Right atrium auricular region (tissue), 2 donors: ENCODE measurements at places on chromosomes 1 and 21. TPM values are rescaled to one million over a fixed set of nuclear protein-coding genes. Genes with fewer than 3 reads are reported as not detected.

DNA sequence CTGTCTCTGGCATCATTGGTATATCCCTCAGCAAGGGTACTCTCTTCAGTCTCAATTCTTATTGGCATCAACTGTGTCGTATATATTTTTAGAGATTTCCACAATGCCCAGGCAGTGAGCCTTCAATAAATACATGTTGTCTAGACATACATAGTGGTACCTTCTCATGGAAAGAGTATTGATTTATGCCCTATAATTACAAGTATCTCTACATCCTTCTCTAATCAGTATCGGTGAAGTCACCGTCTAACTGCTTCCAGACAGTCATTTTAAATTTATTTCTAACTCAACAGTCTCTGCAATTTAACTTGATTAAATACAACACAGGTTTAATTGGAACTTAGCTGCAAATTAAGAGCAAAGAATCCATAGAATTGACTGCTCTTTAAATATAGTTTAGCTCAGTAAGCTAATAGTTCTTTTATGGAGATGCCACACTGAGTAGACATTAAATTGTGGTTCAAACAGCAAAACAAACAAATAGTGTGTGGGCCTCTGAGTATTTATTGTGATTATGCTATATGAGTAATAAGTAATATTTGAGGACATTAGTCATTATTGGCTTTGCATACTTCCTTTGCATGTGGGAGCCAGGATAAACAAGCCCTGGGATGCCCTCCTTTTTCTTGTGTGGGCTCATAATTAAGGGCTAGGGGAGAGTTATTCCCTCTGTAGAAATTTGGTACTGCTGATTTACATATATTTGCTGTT lies 126.9 kb upstream of the DUSP10 start:
- no peak for DNase-seq

DNA sequence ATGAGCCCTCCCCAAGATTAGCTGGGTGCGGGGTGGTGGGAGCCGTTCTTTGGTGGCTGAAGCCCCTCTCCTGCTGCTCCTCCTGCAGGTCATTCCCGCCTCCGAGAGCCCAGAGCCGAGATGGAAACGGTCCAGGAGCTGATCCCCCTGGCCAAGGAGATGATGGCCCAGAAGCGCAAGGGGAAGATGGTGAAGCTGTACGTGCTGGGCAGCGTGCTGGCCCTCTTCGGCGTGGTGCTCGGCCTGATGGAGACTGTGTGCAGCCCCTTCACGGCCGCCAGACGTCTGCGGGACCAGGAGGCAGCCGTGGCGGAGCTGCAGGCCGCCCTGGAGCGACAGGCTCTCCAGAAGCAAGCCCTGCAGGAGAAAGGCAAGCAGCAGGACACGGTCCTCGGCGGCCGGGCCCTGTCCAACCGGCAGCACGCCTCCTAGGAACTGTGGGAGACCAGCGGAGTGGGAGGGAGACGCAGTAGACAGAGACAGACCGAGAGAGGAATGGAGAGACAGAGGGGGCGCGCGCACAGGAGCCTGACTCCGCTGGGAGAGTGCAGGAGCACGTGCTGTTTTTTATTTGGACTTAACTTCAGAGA lies 448 bp downstream of the G0S2 start:
- no peak for DNase-seq

GRCh38 chr1:205989786-205990185 lies 13.4 kb downstream of the RAB7B start:
- DNase-seq, result no peak

The SLC6A17 gene
- total RNA-seq, result not detected

The DYRK3 gene
- 20.6 TPM for total RNA-seq

DNA sequence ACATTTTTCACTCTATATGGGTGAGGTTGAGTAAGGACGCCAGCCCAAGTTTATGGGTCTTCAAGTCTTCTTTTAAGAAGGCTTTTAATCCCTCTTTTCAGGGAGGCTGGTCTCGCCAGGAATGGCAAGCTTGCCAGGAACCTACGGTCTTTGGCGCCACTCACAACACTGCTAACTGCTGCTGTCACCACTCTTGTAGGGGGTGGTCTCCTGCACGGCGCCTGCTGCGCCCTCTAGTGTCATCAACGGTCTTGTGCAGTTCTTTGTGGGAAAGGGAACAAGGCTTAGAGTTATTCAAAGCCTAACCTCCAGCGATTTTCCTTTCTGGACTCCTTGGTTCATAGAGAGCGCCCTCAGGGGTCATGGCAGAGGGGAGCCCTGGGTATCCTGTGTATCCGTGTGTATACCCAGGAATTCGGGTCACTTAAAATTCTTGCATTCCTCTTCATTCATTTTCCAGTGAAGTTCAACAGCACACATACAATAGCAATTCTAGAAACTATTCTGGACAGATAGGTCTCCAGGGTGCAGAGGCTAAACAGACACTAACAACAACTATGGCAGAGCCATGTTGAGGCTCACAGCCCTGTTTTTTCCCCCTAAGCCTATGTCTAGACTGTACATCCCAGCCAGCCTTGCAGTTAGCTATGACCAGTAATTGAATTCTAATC lies 392.8 kb upstream of the CAMK1G start:
- no peak for DNase-seq

The WASF2 gene
- 49.0 TPM for total RNA-seq

- DNase-seq, result no peak
Observed at GRCh38 chr1:15625056-15625917, 8.0 kb downstream of the DDI2 start.

DNA sequence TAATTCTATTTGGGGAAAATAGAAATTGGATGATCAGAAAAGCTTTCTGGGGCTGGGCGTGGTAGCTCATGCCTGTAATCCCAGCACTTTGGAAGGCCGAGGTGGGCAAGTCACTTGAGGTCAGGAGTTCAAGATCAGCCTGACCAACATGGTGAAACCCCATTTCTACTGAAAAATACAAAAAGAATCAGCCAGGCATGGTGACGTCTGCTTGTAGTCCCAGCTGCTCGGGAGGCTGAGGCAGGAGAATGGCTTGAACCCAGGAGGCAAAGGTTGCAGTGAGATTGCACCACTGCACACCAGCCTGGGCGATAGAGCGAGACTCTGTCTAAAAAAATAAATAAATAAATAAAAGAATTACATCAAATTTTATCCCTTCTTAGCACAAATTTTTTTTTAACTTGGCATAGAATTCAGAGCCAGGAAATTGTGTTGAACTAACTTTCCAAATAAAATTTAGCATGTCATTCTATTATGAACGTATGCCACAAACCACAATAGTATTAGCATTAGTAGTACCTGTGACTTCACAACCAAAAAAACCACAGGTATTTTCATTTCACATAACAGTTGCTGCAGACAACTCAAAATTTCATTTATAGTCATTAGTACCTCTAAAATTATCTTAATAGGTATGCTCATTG lies 4.5 kb upstream of the ANKRD13C start:
- DNase-seq, result no peak

DNA sequence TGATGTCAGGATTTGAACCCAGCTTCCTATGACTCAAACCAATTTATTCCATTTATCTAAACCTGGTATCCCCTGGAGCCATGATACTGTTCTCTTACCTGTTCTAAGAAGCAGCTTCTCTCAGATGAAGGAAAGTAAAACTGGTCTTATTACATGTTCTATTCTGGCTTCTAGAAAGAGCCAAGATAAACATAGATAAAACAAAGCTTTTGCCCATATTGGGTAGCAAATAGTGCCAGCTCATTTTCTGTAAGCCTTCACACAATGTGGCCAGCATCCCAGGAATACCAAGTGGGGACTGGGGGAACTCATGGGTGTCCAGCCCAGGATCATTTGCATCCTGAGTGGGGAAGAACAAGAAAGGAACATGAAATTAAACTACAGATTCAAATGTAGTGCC lies 53.5 kb upstream of the EPHA8 start:
- no peak for DNase-seq

GRCh38 chr1:117138561-117138960 lies 17.0 kb upstream of the TRIM45 start:
- no peak for DNase-seq

- no peak for DNase-seq
Observed at GRCh38 chr1:52477876-52478275, 73.5 kb downstream of the PRPF38A start.

The OR10J4 gene
- not detected for total RNA-seq

GRCh38 chr1:225750875-225751824 lies 26.5 kb upstream of the SRP9 start:
- DNase-seq, result no peak

- DNase-seq, result no peak
Observed at GRCh38 chr1:234089396-234089795, 184.9 kb downstream of the SLC35F3 start.

DNA sequence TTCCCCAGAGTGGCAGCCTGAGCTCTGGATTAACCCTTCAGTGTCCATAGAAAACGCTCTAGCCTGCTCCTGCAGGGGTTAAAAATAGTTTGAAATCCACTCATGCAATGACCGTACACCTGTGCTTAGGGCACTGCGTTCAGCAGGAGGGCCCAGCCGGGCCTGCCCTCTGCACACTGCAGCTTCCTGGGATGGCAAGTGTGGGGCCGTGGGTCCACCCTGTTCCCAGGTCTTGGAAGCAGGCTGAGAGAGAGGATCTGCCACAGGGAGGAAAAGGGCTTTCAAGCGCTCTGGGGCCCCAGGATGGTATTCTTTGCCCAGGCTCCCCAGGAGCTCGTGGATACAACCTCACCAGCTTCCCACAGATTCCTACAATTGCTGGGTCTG lies 1.5 kb upstream of the S100B start:
- DNase-seq, result no peak

GRCh38 chr1:21823206-21823979 lies 11.3 kb downstream of the LDLRAD2 start:
- no peak for DNase-seq

The OR2AK2 gene
- not detected for total RNA-seq

DNA sequence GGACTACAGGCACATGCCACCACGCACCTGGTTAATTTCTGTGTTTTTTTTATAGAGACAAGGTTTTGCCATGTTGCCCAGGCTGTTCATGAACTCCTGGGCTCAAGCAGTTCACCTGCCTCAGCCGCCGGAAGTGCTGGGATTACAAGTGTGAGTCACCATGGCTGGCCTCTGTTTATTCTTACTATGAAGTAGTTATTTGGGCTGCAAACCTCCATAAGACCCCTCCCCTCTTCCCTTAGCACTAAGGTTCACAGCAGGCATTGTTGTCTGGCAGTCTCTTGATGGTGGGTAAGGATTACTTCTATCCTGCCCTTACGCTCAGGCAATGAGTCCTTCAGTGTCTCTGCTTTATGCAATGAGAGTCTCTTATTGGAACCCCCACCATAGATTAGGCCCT lies 51.8 kb downstream of the ANGPTL1 start:
- no peak for DNase-seq

The ACKR1 gene
- 13.3 TPM for total RNA-seq

GRCh38 chr1:45883658-45884057 lies 80.2 kb downstream of the MAST2 start:
- DNase-seq, result no peak

- DNase-seq, result no peak
Observed at GRCh38 chr1:19648239-19648638, 4.1 kb downstream of the NBL1 start.

DNA sequence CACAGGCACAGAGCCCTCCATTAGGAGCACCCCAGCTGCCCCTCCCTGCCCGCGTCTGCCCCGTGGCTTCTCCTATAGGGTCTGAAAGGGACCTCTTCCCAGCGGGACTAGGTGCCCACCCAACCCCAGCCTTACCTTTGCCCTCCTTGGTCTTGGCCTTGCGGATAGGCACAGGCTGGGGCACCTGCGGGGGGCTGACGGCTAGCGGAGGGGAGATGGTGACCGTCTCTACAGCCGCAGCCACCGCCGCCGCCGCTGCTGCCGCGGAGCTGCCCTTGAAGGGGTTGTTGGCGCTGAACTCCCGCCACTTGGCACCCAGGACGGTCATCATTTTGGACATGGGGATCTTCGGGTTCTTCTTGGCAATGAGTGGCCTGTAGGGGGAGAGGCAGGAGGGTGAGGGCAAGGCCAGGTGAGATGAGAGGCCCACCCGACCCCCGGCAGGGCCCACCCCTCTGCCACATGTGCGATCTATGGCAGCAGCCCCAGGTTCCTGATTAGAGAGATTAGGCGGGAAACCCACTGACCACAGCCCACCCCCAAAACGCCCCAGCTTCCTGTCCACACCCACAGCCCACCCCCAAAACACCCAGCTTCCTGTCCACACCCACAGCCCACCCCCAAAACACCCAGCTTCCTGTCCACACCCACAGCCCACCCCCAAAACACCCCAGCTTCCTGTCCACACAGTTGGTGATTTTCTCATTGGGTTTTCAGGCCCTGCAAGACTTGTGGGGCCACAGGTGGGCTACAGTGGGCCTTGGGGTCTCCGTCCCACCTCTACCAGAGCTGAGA lies 25.4 kb downstream of the CHD5 start:
- DNase-seq, result no peak

- DNase-seq, result no peak
Observed at GRCh38 chr1:212951126-212951946, 995 bp downstream of the VASH2 start.

The C1QC gene
- 31.4 TPM for total RNA-seq

GRCh38 chr1:164707868-164708331 lies 148.9 kb downstream of the PBX1 start:
- no peak for DNase-seq

The TTC24 gene
- total RNA-seq, result not detected

The FMO4 gene
- total RNA-seq, result 6.9 TPM

The CFHR4 gene
- not detected for total RNA-seq

- DNase-seq, result no peak
Observed at GRCh38 chr1:115671176-115671934, 29.6 kb downstream of the VANGL1 start.

DNA sequence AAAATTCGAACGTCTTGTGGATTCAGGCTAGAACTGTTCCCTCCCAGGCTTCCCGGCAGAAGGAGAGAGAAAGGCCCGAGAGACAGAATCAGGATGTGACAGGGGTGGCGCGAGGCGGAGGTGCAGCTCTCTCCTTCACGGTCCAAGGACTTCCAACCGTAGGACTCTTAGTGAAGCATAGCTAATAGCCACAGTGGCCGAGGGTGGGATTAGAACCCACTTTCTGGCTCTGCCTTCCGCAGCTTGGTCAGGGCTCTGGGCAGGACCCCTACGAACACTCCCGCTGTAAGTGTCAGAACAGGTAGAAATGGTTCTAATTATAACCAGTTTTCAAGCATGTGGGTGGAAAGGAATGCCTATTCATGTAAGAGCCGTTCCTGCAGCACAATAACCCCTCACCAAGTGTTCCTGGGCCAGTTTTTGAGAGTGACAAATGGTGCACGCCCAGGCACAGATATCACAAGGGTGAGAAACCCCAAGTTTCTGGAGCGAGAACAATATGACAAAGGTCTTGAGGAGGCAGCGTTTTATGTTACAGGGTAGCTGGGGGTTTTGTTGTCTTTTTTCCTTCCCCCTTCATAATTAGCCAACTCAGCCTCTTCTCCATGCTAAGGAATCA lies 86.4 kb downstream of the SYF2 start:
- no peak for DNase-seq

DNA sequence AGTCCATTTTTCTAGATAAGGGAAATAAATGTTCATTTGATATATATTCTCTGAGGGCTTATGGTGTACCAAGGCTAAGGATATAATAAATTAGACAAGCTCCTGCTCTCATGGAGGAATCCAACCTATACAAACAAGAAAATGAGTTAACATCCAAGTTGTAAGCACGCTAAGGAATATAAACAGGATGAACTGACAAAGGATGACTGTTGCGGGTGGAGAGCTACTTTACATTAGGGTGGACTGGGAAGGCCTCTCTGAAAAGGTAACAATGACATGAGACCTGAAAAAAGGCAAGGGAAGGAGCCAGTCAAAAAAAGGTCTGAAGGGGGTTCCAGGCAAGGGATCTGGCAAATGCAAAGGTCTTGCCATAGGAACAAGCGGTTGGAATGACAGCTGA lies 3.1 kb downstream of the BCAR3 start:
- DNase-seq, result no peak

The XCL1 gene
- 0.39 TPM for total RNA-seq

The KCNQ4 gene
- 1.0 TPM for total RNA-seq

The KCNT2 gene
- total RNA-seq, result 14.1 TPM

- no peak for DNase-seq
Observed at GRCh38 chr1:61353797-61354406, 271.5 kb downstream of the NFIA start.
